ENCODE measurements at places on chromosomes 13 and 19. TPM values are rescaled to one million over a fixed set of nuclear protein-coding genes. Genes with fewer than 3 reads are reported as not detected.

Gene ZNF865
- total RNA-seq, result 5.6 TPM

Gene GJB2
- 31.8 TPM for total RNA-seq

- no peaks in the 10 kb centered on the region for H3K36me3 ChIP-seq
- H3K4me3 ChIP-seq, result no peak overlapping the region
- no peaks in the 10 kb centered on the region for H3K27me3 ChIP-seq
Measured at GRCh38 chr19:17775245-17775927, 19.6 kb upstream of the B3GNT3 start.

DNA sequence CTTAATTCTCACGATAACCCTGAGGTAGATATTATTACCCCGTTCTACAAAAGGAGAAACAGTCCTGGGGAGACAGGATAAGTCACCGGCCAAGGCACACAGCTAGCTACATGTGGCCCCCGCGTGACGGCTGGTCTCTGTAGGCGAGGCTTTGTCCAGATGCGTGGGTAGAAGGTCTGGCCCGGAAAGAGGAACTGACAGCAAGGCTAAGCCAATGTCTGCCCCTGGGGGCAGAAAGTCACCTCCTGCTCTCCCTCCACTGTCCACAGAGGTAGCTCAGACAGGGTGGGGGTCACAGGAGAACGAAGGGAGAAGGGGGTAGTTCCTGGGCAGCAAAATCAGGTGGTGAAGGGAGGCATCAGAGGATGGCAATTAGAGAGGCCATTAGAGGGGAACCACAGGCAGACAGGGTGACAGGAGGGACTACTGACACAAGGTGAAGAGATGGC lies 1.8 kb downstream of the APOC4 start:
- no peaks in the 10 kb centered on the region for H3K36me3 ChIP-seq
- no peaks in the 10 kb centered on the region for H3K27me3 ChIP-seq
- H3K27ac ChIP-seq, result peak overlapping the region; percentile 96
- peak; percentile 90 for DNase-seq

GRCh38 chr19:55094456-55095259 lies 19.0 kb downstream of the EPS8L1 start:
- H3K27me3 ChIP-seq, result no peaks in the 10 kb centered on the region
- H3K4me3 ChIP-seq, result no peak overlapping the region
- H3K4me1 ChIP-seq, result no peaks in the 10 kb centered on the region

DNA sequence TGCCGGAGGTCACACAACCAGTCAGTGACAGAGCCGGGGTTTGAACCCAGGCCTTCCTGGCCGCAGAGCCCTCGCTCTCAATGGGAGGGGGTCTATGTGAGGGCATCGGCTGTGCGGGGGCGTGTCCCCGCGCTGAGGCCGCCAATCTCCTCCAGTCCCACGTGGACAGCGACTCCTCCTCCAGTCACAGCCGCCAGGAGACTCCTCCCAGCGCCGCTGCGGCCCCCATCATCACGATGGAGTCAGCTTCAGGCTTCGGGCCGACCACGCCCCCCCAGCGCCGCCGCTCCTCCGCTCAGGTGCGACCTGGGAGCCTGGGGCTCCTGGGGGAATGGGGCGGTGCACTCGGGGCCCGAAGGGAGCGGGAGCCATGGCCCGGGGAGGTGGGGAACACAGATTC lies 6.0 kb downstream of the SPRED3 start:
- H3K4me3 ChIP-seq, result no peak overlapping the region
- no peaks in the 10 kb centered on the region for H3K27me3 ChIP-seq
- no peaks in the 10 kb centered on the region for H3K4me1 ChIP-seq

GRCh38 chr13:93378184-93378583 lies 151.6 kb downstream of the GPC6 start:
- H3K27ac ChIP-seq, result no peak overlapping the region
- no peaks in the 10 kb centered on the region for H3K27me3 ChIP-seq
- no peak overlapping the region for H3K4me3 ChIP-seq
- H3K36me3 ChIP-seq, result no peaks in the 10 kb centered on the region
- H3K4me1 ChIP-seq, result no peaks in the 10 kb centered on the region
- DNase-seq, result no peak

DNA sequence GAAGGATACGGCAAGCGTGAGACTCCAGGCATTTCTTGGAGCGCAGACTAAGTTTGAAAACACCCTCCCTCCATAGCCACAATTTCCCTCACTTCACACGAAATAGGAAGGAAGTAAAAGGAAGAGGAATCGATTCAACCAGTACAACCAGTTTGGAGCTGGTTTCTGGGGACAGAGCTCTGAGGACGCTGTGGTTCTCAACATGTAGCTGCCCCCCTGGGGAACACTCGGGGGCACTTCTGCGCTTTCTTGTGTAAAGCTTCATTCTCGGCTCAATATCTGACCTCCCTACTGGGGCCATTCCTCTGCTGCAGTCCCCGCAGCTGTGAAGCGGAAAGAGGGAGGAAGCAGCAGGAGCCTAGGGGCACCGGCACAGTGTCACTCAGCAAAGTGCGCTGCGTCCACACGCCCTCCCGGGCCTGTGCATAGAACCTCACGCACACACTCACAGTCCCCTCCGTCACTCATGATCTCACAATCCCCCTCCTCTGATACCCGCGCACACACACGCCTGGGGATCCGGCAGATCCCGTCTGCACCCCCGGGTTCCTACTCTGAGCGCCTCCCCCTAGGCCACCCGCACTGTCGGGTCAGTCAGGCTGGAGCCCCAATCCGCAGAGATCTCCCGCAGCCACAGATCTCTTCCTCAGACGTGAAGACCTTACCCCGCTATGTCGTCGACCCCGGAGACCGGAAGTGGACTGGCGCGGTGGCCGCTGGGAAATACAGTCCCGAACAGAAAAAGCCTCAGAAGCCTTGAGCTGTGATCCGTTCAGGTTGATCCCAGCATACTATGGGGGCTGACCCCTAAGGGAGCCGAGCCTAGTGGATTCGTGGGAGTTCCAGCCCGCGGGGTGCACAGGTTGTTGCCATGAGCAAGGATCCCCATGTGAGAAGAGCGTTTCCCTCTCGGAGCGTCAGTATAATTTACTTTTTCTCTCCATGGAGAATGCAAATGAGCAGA lies at the start of gene ZNF780A:
Gene ZNF780A (minus strand): TSS at position 703 of the 964 bp plus-strand sequence. CDS start 6,190 bp downstream, outside the sequence.
- DNase-seq, result peak; percentile 90
- peak within 1 kb of the TSS; percentile 87 for H3K4me3 ChIP-seq
- H3K4me1 ChIP-seq, result peaks cover 2% of the 10 kb centered on the region
- peak within 1 kb of the TSS; percentile 87 for H3K27ac ChIP-seq
- H3K27me3 ChIP-seq, result no peaks in the 10 kb centered on the region

- H3K27ac ChIP-seq, result no peak overlapping the region
- no peaks in the 10 kb centered on the region for H3K4me1 ChIP-seq
- DNase-seq, result no peak
- no peaks in the 10 kb centered on the region for H3K27me3 ChIP-seq
Measured at GRCh38 chr19:29815231-29815630, 3.4 kb downstream of the CCNE1 start.

DNA sequence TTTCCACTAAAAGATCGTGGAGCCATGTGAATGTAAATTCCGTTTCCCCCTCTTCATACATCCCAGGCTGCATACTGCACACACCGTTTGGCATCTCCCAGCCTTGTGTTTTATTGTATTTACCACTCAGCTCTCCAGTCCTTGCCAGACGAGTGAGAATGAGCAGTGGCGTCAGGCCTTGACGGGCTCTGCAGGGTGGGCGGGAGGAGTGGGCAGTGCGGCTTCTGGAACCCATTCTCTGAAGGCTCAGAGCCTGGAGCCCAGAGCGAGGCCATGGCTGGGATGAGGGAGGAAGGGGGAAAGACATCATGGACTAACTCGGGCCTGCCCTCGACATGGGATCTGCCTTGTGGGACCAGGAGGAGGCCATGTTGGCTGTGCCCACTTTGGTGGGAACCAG lies 25.1 kb downstream of the BICRA start:
- H3K27ac ChIP-seq, result no peak overlapping the region
- H3K27me3 ChIP-seq, result no peaks in the 10 kb centered on the region
- no peaks in the 10 kb centered on the region for H3K4me1 ChIP-seq
- H3K36me3 ChIP-seq, result no peaks in the 10 kb centered on the region
- DNase-seq, result no peak
- H3K4me3 ChIP-seq, result no peak overlapping the region

DNA sequence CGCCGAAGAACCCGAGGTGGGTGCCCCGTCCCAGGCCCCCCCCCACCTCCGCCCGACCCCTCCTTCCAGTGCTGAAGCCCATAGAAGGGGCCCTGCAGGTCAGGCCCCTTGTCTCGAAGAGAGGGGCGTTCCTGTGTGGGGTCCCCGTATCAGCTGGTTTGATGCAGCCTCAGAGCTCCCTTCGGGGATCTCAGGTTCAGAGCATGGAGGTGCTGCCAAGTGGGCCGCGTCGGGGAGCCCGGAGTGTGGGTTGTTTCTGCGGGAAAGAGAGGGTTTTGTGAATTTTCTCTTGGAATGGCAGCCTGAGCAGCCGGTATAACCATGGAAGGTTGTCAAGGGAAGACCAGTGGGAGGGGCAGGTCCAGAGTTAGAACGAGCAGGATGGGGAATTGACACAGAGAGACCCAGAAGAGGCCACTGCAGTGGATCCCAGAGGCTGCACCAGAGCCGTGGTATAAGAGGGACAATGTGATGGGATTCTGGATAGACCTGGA lies 384 bp downstream of the TRAPPC2B start:
- peak overlapping the region; percentile 91 for H3K27ac ChIP-seq
- H3K4me3 ChIP-seq, result peak overlapping the region; percentile 78
- no peaks in the 10 kb centered on the region for H3K4me1 ChIP-seq

DNA sequence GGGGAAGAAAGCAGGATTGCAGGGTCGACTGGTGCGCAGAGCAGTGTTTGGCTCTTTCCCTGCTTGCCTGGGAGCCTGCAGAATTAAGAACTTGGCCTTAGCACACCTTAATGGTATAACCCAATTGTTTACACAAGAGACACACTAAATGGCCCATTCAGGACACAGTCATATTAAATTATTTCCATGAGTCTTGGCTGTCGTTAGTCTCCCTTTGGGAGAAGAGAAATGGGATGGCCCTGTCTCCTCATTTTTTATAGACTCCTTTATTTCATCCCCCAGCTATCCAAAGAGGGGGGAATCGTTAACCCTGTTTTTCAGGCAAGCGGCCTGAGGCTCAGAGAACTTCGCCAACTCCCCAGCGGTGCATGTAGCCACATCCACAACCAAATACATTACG lies 282.5 kb downstream of the SUCLA2 start:
- H3K36me3 ChIP-seq, result no peaks in the 10 kb centered on the region
- no peak overlapping the region for H3K27ac ChIP-seq
- H3K4me3 ChIP-seq, result no peak overlapping the region
- H3K4me1 ChIP-seq, result no peaks in the 10 kb centered on the region
- no peak for DNase-seq
- H3K27me3 ChIP-seq, result no peaks in the 10 kb centered on the region

GRCh38 chr13:26743971-26744370 lies 16.6 kb downstream of the GPR12 start:
- no peaks in the 10 kb centered on the region for H3K4me1 ChIP-seq
- DNase-seq, result no peak
- no peak overlapping the region for H3K4me3 ChIP-seq
- no peaks in the 10 kb centered on the region for H3K36me3 ChIP-seq
- H3K27ac ChIP-seq, result no peak overlapping the region
- H3K27me3 ChIP-seq, result no peaks in the 10 kb centered on the region

All from right lobe of liver (tissue), 6 donors.